ENCODE measurements at places on chromosomes 11 and 22.

- no peak for DNase-seq
These were observed 4.8 kb upstream of the PIM3 start for GRCh38 chr22:49955581-49956417.

DNA sequence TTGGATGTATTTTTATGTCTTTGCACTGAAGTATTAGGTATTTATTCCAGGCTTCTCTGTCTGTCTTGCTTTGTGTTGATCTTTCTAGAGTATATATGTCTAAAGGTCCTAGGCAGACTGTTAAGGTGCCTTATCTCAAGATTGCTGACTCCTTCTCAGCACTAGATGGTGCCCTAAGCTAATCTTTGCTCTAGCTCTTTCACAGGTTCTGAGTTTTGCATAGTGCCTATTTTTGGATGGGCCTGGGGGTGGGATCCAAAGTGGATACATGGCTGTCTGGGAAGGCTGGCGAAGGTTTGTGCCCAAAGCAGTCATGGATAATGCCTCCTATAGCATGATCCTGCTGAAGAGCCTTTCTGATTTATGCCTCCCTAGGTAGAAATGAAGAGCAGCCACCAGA, 154.9 kb downstream of the TRPC6 start:
- no peak for DNase-seq

DNA sequence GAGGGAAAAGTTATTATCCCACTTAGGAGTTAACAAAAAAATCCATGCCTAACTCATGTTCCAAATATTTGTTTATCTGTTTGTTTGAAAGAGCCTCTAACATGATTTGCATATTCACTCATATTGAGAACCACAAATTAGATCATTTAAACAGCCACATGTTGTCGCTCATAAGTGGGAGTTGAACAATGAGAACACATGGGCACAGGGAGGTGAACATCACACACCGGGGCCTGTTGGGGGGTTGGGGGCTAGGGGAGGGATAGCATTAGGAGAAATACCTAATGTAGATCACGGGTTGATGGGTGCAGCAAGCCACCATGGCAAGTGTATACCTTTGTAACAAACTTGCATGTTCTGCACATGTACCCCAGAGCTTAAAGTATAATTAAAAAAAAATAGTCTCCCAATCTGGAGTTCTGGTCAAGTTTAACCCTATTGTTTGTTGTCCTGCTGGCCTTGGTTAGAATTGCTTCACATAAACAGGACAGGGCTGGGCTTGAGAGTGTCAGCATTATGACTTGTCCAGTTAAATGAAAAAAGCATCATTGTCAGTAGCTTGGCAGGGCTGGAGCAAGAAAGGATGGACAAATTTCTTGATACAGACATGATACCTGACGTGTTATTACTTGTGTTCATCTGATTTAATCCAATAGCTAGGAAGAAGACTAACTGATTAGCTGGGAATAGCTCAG, 57.8 kb upstream of the PSMA1 start:
- no peak for DNase-seq

- DNase-seq: no peak
These were observed 313.3 kb downstream of the NTM start for GRCh38 chr11:131683666-131684065.

- DNase-seq: no peak
These were observed 77.5 kb upstream of the CTSC start for GRCh38 chr11:88414981-88415413.

DNA sequence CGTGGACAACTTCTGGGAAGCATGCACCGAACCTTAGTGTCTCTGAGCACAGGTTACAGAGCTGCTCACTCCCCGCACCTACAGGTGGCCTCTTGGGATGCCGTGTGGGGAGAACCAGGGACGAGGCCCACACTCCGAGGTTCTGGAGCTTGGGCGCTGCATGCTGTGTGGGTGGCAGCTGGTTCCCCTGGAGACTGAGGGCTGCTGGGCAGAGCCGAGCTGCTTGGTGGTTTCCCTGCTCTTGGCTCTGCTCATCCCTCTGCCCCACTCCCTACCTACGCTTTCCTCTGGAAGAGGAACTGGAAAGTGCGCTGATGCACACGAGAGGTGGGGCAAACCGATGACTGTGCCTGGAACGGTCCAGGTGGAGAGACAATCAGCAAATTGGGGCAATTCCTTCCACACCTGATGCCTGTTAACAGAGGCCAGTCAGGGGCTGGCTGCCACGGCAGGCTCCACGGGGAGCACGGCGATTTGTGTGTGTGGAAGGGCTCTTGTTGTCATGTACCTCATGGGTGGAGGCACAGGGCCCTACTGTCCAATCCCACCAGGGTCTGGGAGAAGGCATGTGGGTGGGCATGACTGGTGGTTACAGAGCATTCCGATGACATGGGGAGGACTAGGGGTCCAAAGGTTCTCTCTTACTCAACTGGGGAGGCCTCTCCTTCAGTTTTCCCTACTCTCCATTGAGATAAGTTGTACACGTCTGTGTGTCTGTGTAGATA, 60.9 kb downstream of the ST14 start:
- no peak for DNase-seq

GRCh38 chr11:63608353-63609345, 5.6 kb downstream of the PLAAT3 start:
- DNase-seq: no peak

- no peak for DNase-seq
These were observed 1247.1 kb upstream of the TENM4 start for GRCh38 chr11:80687941-80688340.

DNA sequence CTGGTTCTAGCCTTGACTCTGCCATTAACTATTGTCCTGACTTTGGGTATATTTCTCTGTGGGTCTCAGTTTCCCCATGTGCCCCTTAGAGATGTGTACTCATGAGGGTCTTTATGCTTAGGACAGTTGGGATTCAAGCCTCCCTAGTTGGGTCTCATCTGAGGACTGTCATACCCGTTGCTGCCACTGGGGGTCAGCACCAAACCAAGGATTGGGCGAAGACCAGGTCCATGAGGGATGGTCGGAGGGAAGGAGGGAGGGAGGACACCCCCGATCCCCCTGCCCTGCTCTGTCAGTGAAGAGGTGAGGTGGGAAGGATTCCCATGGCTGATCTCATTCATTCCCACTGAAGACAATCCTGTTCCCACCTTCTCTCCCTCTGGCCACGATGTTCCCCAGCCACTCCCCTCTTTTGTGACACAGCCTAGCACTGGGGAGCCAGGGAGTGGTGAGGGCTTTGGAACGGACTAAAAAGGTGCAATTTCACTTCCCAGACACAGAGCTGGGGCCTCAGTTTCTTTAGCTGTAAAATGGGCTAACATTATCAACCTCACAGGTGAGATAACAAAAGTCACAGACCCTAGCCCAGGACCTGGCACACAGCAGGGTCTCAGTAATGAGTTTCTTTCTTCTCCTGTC, 12.4 kb upstream of the KLHL35 start:
- peak; percentile 72 for DNase-seq

DNA sequence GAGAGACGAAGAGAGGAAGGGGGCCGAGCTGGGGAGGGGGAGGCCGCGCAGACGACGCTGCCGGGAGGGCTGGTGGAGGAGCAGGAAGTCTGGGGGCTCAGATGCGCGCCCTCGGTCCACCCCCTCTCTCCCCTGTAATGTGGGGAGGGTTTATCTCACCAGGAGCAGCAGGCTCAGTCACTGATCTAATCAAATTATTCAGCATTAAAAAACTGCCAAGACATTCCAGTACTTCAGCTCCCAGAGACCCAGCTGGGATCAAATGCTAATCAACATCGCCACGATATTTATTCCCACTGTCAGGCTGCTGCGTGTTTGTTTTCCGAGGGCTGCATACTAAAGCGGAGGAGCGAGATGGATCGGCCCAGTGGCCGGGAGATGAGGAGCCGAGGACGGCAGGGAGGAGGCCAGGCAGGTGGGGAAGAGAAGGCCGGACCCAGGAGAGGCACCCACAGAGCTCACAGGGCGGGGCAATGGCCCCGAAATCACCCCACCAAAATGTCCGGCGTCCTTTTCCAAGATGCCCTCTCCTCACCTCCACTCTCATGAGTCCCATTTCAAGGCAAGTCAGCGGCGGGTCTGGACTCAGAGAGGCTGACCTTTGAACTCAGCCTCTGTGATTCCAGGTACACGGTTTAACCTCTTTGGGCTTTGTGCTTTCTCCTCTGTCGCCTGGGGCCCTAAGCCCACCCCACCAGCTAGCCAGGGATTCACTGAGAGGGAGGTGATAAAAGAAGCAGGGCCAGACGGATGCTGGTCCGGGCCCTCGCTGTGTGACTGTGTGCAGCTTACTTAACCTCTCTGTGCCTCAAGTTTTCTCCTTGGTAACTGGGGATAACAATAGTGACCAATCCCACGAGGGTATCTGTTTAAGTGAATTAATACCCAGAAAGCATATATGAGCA, 502.1 kb downstream of the MN1 start:
- DNase-seq: no peak

GRCh38 chr22:40671796-40672360, 7.4 kb upstream of the MCHR1 start:
- no peak for DNase-seq

DNA sequence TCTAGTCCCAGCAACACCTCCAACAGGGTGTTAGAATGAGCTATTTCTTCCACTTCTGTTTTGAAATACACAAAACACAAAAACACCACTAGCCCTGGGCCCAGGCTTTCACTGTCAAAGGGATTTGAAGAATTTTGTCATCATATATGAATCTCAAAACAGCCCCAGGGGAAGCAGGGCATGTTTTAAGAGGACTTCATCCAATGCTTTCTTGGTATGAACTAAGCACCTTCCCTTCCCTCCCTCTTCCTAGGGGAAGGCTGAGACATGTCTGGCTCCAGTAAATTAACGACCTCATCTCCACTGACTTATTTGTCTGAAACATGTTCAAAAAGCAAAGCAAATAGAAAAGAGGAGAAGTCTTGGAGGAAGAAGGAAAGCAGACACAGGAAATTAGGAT, 75.7 kb upstream of the INCENP start:
- no peak for DNase-seq

- DNase-seq: no peak
These were observed 12.9 kb downstream of the IL17RA start for GRCh38 chr22:17097701-17098100.

- DNase-seq: no peak
These were observed 299.9 kb downstream of the BRD1 start for GRCh38 chr22:49527611-49528419.

DNA sequence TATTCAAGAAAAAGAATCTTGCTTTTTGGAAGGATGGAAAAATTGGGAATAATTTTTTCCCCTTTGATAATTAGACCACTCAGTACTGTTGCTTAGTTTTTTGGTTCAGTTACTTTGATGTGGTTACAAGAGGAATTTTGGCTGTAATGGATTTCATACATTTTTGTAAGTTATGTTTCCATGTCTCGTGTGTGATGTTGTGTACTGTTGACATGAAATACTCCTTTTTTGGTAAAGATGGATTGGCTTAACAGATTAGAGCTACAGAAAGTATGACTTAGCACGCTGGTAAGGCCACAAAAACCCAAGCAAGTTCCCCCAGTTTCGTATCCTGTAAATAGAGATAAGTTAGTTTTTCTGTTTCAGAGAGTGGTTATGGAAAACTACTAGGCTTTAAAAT, 11.9 kb downstream of the TBCEL start:
- DNase-seq: no peak

GRCh38 chr11:36757075-36757474, 159.0 kb upstream of the RAG2 start:
- DNase-seq: no peak

- no peak for DNase-seq
These were observed 60.8 kb downstream of the PPFIBP2 start for GRCh38 chr11:7574491-7575130.

DNA sequence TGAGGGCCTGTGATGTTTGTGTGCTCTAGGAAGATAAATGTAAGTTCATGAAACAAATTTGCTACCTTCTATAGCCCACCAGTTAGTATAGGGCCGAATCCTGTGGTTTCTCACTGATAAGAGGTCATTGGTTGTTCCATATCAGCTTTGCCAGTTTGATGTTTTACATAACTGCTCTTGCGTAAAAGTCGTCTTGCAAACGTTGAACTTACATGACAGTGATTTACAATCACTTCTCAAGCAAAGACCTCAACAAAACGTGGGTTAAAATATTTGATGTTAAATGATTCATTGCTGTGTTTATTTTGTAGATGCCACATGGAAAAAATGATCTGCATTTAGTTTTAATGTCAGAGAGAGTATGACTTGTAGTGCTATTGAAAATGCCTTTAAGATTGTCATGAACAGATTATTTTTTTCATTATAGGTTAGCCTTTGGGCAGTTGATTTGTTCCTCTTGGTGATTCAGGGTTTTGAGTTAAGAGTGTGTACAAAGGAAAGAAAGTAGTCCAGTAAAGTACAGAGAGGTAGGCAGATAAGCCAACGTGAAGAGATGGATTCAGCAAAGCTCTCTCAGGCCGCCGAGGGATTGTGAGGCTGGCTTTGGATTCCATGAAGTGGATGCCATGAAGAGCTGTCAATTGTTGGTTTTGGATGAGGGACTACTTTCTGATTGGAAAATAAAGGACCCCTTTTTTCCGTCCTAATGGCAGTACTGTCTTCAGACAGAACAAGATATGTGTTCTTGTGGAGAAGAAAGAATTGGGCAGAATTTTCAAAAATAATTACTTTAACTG, 2.6 kb downstream of the EWSR1 start:
- DNase-seq: no peak

DNA sequence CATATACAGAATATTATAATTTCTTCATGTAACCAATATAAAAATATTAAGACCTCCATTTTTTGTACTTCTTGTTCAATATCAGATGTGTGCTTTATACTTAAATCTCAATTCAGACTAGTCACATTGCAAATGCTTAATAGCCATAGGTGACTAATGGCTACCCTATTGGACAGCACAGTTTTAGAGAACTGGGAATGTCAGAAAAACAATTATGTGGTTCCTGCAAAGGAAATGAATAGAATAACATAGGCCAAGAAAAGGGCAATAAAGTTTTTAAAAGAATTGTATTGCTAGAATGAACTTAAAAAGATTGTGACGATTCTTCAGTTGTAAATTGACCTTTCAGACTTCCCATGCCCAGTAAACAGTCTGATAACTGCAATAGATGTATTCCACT, 843.0 kb downstream of the METTL15 start:
- no peak for DNase-seq

DNA sequence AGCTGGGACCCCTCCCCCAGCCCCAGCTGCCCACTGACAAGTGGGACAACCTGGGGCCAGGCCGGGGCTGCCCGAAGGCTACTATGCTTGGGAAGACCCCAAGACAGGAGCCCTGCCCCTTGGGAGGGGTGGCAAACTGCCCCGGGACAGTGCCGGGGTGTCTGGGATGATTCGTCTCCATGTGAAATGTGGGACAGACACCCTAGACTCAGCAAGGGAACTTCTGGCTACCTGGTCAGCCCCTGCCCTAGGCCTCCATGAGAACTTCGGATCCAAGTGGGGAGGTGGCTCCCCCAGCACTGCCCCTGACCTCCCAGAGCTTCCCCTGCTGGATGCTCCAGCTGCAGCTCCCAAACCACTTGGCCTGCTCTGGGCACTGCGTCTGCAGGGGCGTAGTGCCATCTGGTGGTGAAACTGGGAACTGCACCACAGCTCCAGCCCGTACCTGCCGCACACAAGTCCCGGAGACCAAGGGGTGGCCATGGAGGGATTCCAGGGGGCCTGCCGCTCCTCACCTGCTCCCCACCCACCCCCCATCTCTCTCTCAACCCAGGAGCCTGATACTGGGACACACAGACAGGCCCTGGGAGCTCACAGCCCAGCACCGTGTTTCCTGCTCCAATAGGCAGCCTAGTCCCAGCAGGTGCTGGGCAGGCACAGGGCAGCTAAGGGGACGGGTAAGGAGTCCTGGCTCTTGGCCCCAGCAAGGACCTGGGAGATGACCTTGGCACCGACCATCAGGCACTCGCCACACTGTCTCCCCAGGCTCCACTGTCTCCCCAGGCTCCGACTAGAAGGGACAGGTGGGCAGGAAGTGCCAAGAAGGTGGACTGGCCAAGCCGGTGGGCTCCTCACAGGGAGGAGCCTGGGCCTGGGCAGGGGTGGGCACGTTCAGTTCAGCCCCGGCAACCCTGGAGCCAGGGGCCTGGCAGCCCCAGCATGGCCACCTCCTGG, 194.1 kb downstream of the IGLL1 start:
- peak; percentile 82 for DNase-seq
